ENCODE measurements at places on chromosomes 12 and 14. TPM values are rescaled to one million over a fixed set of nuclear protein-coding genes. Genes with fewer than 3 reads are reported as not detected.

The CFAP73 gene
- not detected for total RNA-seq

The RASAL1 gene
- total RNA-seq, result 42.9 TPM

DNA sequence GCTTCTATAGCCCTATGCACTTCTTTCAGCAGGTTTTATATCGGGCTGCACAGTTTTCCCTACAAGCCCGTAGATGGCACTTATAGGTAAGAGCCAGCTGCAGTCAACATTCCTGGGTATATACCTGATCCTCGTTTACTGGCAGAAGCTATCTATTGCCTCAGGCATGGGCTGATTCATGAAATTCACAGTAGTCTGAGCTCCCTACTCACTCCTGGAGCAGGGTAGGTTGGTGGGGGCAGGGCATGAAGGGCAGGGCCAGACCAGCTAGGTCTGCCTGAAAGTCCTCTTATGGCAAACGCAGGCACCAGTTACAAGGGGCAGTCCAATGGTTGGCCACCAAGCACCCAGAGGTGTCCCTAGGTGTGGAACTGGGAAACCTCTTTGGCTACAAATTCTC is 345.8 kb downstream of the RPS29 start:
- DNase-seq, result no peak

DNA sequence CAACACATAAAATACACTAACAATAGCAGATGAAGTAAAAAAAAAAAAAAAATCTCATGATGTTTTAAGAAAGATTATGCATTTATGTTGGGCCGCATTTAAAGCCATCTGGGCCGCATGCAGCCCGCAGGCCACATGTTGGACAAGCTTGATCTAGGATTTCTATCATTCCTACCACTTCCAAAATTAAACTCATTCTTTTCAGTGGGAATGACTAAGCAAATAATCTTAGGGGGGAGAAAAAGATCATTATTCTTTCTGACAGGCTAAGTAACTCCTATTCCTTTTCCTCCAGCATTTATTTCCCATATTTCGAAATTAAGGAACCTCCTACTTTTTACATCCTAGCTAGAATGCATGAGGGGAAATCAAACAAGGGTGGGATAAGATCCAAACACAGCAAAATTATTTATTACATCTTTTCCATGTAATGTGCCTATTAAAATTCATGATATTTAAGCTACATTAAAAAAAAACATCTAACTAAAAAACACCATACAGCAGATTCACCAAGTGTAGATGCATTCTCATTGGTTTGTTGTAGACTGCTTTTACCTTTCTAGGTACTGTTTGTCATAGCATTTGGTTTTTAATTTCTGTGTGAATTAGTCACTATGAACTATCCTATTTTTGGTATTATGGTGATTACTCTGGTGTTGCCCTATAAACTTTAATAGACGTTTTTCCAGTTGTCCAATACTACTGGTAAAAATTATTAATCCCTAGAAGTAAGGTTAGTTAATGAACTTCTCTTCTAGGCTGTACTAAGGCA is 76.1 kb downstream of the RASSF8 start:
- no peak for DNase-seq

- no peak for DNase-seq
These were observed 28.6 kb upstream of the PPM1H start for GRCh38 chr12:62963486-62964041.
